ENCODE measurements at places on chromosomes 1 and 21. TPM values are rescaled to one million over a fixed set of nuclear protein-coding genes. Genes with fewer than 3 reads are reported as not detected.

DNA sequence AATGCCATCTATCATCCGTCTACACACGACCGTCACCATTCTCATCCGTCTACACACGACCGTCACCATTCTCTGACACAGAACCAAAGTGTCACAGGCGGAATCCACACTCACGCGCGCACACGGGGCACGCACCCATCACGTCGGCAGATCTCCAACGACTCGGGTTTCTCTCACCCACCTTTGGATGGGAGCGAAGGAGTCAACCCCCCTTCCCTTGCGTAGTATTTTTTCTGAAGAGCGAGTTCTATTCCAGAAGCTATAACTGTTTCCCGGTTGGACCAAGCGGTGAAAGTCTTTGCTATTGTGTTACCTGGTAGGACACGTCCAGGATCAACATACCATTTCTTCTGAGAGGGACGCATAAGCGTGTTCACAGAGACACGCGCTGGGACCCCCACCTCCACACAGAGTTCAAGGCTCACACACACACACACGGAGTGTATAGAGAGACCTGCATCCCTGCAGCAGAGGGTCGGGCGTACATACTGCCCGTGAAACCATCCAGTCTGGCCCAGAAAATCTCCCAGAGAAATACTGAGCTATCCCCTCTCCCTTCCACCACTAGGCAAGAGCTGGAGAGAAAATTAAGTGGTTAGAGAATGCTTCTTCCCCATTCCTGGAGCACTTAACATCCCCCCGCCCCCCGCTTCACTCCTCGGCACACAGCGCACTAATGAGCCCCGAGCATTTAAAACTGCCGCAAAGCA, 741 bp downstream of the DUSP10 start:
- DNase-seq = peak; percentile 5

GRCh38 chr1:23825762-23826522, 713 bp upstream of the HMGCL start:
- no peak for DNase-seq

DNA sequence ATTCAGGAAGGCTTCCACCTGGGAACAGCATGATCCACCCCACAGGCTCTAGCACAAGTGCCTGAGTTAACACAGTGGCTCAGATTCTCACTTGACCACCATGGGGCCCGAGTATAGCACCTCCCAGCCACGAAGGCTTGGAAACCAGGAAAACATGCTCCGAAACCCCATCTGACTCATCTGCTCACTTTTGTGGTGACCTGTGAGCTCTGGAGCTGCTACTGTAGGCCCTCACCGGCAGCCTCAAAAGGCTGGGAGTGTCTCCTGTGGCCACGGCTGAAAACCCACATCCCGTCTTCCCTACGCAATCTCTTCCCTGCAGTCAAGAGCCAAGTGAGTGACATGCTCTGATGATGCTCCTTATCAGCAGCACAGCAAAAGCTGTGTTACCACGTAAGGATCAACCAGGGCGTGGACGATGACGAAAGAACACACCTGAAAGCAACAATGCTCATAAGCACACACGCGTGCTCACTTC, 81.4 kb downstream of the TGFBR3 start:
- no peak for DNase-seq

GRCh38 chr1:226029093-226029496, 30.0 kb upstream of the SDE2 start:
- DNase-seq = no peak

- no peak for DNase-seq
Measured at GRCh38 chr1:80403471-80403893, 1397.0 kb upstream of the ADGRL4 start.

GRCh38 chr1:240312872-240313271, 221.2 kb downstream of the FMN2 start:
- DNase-seq = no peak

DNA sequence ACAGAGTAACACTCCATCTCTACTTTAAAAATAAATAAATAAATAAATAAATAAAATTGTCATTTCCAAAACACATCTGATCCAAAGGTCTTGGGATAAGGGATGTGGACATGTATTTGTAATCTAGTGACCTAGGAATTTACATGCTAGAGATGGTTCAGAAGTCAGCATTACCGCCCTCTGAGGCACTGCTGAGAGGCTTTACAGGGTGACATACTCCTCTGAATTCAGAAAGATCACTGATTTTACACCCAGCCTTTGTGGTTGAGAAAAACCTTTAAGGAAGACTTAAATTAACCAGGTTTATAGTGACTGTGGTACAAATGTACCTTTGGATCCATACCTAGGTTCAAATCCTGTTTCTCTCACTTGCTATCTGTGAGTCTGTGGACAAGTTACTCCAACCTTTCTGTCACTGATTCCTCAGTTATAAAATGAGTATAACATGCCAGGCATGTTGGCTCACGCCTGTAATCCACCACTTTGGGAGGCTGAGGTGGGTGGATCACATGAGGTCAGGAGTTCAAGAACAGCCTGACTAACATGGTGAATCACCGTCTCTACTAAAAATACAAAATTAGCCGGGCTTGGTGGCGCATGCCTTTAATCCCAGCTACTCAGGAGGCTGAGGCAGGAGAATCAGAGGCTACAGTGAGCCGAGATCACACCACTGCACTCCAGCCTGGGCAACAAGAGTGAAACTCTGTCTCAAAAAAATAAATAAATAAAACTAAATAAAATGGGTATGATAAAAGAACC, 20.1 kb downstream of the OSBPL9 start:
- DNase-seq = no peak

DNA sequence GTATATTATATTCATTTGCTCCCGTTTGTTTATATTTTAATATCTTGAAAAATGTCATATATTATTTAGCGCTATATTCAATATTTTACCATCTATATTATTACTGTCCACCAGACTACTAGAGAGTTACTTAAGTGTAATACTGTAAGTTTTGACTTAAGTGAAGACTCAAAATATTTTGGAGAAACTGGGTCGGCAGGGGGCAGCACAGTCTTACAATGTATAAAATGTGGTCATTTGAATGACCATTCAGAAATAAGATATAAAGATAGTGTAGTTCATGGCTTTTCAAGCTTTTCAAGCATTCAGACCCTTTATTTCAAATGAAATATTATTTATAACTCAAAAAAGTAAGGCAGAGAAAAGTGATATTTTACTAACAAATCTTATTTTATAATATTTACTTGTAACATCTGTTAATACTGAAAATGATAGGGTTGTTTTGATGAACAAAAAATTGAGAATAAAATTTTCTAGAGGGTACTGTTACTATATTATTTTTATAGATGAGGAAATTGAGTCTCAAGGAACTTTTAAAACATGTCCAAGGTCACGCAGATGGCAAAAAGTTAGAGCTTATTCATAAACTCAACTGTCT, 89.0 kb upstream of the SERTAD4 start:
- peak; percentile 79 for DNase-seq

- no peak for DNase-seq
Measured at GRCh38 chr1:16402742-16403141, 34.5 kb downstream of the SPATA21 start.

DNA sequence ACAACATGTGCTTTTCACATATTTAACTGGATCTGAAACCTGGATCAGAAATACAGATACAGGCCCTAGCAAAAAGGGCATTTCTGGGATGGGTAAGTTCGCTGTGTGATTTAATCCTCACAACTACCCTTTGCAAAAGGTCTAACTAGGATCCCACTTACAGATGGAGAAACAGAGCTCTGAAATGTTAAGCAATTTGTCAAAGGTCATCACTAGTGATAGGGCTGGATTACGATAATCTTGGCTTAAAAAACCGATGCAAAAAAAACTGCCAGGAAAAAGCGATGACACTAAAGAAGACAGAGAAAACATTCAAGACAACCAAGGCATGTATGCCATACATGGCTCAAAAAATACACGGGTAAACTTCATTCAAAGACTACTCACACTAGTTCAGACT, 29.9 kb downstream of the AHCTF1 start:
- no peak for DNase-seq

Gene CLEC20A
- total RNA-seq = not detected

Gene TCHH
- total RNA-seq = not detected

Gene MCM3AP
- total RNA-seq = 153 TPM

Gene HTR1D
- total RNA-seq = not detected

Gene PRAMEF4
- total RNA-seq = not detected

Gene SAMD11
- total RNA-seq = not detected

Gene AKR7A3
- total RNA-seq = 2.0 TPM

All from neural crest cell (in vitro differentiated cells).